K562 (cell line): ENCODE measurements at places on chromosomes 2 and 18.

DNA sequence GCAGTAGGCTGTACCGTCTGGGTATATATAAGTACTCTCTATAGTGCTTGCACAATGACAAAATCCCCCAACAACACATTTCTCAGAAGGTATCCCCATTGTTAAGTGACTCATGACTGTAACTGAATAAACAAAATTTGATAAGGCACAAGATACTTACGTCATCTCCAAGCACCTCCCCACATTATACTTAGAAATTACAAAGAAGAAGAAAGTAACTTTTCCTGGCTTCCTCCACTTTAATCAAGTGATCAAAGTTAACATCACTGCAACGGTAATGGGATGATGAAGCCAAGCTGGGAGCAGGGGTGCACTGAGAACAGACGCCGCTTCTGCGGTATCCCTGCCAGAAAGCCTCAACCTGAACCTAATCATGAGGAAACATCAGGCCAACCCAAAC lies 9.7 kb downstream of the TNS1 start:
- DNase-seq, result no peak

DNA sequence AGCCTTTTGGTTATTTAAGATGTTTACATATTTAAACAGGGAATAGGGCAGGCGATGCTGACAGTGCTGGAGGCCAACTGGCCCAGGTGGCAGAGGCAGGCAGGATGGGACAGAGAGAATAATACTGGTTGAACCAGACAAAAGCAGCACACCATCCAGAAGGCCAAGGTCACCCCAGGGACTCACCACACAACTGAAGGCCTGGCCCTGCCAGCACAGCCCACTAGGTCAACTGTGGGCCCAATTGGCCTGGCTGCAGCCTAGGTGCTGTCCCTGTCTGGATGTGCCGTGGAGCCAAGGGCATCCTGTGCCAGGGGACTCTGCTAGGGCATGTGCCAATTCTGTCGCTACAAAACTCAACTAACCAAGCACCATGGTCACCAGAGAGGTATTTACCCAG lies 69.2 kb downstream of the RNF152 start:
- DNase-seq, result no peak

DNA sequence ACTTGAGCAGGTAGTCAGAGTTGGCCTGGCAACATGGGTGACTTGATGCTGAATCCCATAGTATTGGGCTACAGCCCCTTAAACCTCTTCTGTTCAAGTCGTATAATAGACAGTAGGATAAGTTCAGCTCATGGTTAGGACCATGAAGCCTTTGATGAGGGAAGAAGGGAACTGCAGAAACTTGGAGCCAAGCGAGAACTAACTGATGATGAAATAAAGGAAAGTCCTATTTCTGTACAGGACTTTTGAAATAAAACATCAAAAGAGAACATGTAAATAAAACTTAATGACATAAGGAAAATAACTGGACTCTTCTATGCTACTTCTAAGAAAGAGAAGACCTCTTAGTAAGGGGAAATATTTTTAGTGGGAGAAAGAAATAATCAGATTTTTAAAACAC lies 51.2 kb upstream of the UGP2 start:
- no peak for DNase-seq

DNA sequence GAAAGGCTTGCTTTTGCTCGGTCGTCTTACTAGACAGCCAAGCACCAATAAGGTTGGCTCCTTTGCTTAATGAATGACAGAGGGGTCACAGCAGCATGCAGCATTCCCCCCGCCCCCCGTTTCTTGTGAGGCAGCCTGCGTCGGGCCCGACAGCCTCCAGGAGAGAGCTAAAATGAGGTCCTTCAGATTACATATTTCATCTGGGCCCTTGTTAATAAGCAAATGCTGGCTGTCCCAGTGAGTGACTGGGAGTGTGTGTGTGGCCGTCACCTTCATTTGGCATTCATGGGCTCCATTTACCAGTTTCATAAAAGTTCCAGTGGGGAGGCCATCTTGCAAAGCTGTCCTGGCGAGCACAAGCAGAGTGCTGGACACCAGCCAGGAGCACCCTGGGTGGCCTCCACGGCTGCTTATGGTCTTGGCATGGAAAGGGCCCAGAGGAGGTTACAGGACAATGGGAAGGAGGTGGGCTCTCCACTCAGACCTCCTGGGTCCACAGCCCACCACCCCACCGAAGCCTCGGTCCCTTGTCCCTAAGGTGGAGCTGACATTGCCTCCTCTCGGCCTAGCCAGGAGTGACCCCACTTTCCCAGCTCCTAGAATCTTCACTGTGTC lies 37.2 kb downstream of the ODC1 start:
- no peak for DNase-seq

DNA sequence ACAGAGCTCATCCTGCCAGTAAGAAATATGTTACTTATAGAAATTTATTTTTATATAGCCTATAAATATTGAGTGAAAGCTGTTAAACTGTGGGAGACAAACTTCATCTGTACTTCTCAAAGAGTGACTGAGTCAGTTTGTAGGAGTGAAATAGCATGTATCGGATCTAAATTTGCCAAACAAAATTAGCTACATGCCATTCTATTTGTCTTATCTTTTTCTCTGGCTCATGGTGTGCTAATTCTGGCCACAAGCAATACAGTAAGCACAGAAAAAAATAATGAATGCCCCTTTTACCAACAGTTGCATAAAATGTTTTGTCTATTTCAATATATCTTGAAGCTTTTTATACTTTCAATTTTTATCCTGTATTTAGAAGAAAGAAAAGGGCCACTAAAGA lies 12.5 kb downstream of the ERBB4 start:
- DNase-seq, result no peak

DNA sequence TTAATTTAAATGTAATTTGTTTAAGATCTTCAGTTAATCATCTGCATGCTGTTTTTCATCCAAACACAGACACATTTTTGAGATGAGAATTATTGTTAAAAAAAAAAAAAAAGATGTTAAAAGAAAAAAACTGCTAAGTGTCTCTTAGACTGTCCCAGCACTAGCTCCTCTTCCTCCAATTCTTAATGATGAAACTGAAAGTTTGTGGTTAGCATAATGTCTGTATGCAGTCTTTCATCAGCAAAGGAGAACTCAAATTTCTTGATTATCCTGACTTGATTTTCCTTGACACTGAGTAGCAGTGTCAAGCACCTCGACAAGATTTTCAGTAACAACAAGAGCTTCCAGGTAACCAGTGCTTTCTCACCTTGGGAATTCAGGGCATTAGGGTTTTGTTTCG lies 274.4 kb downstream of the LRRTM1 start:
- DNase-seq, result no peak

GRCh38 chr2:181848261-181848886 lies 43.2 kb upstream of the ITPRID2 start:
- no peak for DNase-seq
